ENCODE measurements at places on chromosomes 13 and 19.

DNA sequence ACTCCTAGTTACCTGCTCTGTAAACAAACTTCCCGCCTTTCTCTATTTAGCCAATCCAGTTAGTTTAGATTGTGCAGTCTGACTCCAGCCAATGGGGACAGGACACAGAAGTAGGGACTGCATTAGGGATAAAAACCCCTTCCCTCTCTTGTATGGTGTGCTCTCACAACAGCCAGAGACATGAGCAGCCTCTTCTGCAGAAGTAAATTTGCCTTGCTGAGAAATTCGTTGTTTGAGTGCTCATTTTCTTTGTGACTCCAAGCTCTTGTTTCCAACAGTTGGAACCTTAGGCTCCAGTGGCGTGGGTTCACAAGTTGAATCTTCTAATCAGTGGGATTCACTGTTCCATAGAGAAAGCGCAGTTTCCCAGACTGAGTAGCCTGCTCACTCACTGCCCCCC lies 66.1 kb downstream of the ZNF93 start:
- DNase-seq: no peak

- no peak for DNase-seq
Observed at GRCh38 chr13:23279321-23279720, 98.5 kb downstream of the SGCG start.

DNA sequence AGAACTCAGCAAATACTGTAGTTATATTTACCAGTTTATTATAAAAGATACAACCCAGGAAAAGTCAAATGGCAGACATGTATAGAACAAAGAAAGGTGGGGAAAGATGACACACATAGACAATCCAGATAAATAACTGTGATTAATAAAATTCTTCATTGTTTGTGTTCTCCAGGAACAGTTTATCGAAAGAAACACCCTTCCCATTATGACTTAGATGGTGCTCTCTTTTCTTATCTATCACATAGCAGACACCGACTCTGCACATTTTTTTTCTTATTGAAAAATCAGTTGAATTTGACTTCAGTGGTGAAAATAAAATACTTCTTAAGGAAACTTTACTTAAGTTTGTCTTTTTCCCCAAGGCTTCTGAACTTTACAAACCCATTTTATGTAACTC lies 6.2 kb downstream of the ZNF708 start:
- DNase-seq: no peak

- no peak for DNase-seq
Observed at GRCh38 chr13:102309110-102309509, 92.7 kb downstream of the FGF14 start.

- no peak for DNase-seq
Observed at GRCh38 chr13:57311009-57311586, 144.1 kb downstream of the PRR20E start.

DNA sequence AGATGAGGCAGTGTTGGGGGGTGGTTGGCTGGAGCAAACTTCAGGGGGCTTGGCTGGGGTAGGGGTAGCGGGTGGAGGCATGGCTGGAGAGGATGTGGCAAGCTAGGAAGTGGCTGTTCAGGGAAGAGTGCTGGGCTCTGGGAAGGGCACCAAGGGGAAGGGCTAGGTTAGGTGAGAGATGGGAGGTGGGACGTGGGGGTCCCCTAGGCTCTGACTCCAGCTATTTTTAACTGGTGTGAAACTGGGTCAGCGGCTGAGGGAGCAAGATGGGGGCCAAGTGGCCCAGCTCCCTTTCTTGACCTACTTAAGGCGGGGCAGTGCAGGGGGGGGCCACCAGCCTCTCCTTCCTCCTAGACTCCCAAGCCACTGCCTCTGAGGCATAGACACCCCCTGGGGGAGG lies 7.3 kb downstream of the KCNC3 start:
- DNase-seq: no peak

- DNase-seq: no peak
Observed at GRCh38 chr19:1070576-1070930, 3.6 kb downstream of the ARHGAP45 start.

- no peak for DNase-seq
Observed at GRCh38 chr19:56308792-56309191, 5.8 kb downstream of the ZSCAN5A start.

DNA sequence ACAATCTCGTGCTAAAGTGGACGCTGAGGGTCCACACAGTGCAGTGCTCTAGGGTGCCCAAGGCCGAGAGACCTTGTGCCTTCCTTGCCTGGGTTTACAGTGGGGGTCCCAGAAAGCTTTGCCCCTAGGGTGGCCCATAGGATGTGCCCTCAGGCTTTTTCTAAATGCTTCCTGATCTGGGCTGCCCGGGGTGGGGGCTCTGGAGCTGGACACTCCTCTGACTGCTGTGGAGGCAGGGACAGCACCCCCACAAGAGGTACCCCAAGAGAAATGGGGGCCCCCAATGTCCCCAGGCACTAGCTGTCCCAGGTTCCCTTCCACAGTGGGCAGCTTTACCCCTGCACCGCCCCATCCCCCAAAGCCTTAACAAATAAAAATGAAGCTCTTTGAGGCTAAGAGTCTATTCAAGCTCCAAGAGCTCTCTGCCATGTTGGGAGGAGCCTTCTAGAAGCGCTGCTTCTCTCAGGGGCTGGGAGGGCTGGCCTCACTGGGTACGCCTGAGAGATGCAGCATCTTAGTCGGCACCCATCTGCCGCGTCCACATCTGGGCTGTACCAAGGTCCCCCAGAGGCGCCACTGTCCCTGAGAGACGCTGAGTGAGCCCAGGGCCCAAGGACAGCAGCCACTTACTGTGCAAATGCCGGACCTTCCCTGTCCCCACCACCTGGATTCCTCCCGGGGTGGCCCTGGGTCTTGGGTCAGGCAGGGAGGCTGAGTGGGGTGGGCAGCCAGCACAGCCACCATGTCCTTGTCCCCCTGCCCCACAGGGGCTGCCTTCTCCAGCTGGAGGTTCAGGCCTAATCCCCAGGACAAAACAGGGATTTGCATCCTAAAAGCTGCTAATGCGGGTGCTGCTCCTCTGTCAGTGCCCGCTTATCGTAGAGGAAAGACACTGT lies 27.4 kb downstream of the CEBPA start:
- DNase-seq: no peak

Measured in HS-5 (cell line).